Activated CD4-positive, alpha-beta T cell treated with anti-CD3 and anti-CD28 coated beads for 36 hours (primary cell): ENCODE measurements at places on chromosomes 4 and X. TPM values are rescaled to one million over a fixed set of nuclear protein-coding genes. Genes with fewer than 3 reads are reported as not detected.

GRCh38 chr4:19982556-19982955 is 269.1 kb upstream of the SLIT2 start:
- DNase-seq: no peak
- H3K27ac ChIP-seq: no peak overlapping the region
- no peaks in the 10 kb centered on the region for H3K36me3 ChIP-seq
- H3K4me3 ChIP-seq: no peak overlapping the region
- no peaks in the 10 kb centered on the region for H3K4me1 ChIP-seq

- H3K4me3 ChIP-seq: no peak overlapping the region
- H3K36me3 ChIP-seq: no peaks in the 10 kb centered on the region
- peaks cover 19% of the 10 kb centered on the region for H3K27me3 ChIP-seq
- no peaks in the 10 kb centered on the region for H3K4me1 ChIP-seq
- no peak overlapping the region for H3K27ac ChIP-seq
Observed at GRCh38 chr4:154506253-154506652, 14.7 kb upstream of the DCHS2 start.

DNA sequence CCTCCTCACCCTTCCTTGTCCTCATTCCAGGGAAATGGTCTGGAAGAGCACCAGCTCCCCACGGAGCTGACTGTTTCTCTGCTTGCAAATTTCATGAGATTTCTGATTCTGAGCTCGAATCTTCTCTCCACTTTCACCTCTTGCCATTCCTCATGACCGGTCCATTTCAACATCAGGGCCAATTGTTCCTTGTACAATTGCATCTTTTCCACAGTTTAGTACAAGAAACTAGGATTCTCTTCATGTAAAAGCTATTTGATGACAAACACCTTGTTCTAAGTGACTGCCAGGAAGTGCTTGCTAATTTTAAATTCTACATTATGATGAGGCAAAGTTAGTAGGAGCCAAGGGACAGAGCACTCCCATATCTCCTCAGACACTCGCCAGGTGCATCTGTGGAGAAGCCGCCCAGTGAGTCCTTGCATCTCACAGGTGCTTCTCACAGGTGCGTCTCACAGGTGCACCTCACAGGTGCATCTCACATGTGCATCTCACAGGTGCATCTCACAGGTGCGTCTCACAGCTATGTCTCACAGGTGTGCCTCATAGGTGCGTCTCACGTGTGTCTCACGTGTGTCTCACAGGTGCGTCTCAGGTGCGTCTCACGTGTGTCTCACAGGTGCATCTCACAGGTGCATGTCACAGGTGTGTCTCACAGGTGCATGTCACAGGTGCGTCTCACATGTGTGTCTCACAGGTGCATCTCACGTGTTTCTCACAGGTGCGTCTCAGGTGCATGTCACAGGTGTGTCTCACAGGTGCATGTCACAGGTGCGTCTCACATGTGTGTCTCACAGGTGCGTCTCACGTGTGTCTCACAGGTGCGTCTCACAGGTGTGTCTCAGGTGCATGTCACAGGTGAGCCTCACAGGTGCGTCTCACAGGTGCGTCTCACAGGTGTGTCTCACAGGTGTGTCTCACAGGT is 3.0 kb upstream of the PDE6B start:
- H3K4me1 ChIP-seq: no peaks in the 10 kb centered on the region
- peaks cover 7% of the 10 kb centered on the region for H3K27me3 ChIP-seq
- H3K36me3 ChIP-seq: no peaks in the 10 kb centered on the region
- no peak for DNase-seq

The MTNR1A gene
- not detected for total RNA-seq

DNA sequence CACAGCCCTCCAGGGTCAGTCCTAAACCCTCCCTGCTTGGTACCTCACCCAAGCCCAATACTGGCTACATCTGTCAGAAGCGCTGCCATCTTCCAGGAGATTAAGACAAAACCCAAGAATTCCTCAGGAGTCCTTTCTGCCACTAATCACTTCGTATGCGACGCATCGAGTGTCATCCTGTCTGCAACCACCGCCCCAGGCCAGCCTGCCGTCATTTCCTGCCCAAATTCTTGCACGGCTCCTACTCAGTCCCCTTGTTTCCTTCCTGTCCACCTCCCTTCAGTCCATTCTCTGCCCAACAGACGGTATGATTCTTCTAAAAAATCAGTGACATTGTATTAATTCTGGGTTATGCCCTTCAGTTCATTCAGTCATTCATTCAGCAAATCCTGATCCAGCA is 113.6 kb downstream of the NFKB1 start:
- peaks cover 79% of the 10 kb centered on the region for H3K4me1 ChIP-seq
- peak overlapping the region; percentile 95 for H3K27ac ChIP-seq
- no peaks in the 10 kb centered on the region for H3K27me3 ChIP-seq
- peak; percentile 40 for DNase-seq
- H3K36me3 ChIP-seq: peaks cover 73% of the 10 kb centered on the region

DNA sequence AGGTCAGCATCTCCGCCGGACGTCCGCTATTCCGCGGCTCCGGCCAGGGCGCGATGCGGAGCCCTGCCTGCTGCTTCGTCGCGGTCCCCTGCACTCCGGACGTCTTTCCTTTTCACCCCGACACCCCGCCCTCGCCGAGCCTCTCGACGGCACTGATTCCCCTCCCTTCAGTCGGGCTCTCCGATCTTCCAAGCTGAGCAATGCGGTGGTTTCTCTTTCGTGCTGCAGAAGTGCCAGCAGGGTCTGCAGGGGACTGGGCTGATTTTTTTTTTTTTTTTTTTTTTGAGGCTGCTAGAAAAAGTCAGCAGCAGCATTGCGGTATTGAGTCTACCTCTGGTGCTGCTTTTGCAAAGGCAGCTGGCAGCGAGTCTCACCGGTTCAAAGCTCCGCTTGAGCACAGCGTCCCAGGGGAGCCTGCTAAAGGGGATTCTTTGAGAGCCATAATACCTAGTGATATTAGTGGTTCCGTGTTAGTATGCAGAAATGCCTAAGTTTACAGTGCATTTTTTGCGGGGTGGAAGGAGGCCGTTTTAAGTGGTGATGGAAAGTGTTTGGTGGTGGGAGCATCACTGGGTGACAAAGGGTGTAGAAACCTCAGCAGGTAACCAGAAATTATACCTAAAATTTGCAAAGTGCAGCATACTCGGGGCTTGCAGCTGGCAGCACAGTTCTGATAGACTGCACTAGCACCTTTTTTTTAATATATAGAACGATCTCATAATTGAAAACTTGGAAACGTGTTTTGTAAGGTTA is 969 bp downstream of the STIM2 start:
- H3K4me3 ChIP-seq: peak overlapping the region; percentile 91
- H3K27me3 ChIP-seq: no peaks in the 10 kb centered on the region
- no peaks in the 10 kb centered on the region for H3K36me3 ChIP-seq
- DNase-seq: peak; percentile 89
- peaks cover 57% of the 10 kb centered on the region for H3K4me1 ChIP-seq

The FHDC1 gene
- 0.09 TPM for total RNA-seq

DNA sequence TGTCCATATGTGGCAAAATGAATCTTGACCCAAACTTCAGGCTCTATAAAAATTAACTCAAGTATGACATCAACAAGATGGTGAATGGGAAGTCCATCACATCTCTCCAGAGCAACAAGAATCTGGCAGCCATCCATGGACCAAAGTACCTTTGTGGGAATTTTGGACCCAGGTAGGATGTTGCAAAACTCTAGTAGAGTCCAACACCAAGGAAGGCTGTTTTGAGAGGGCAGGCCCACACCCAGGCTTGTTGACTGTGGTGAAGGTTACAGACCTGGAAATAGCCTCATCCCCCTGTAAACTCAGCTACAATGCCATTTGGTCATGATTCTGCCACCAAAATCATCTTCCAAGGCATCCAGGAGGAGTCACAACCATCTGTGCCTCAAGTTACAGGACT is 12.9 kb downstream of the DGAT2L6 start:
- DNase-seq: no peak
- no peaks in the 10 kb centered on the region for H3K36me3 ChIP-seq
- no peak overlapping the region for H3K4me3 ChIP-seq

DNA sequence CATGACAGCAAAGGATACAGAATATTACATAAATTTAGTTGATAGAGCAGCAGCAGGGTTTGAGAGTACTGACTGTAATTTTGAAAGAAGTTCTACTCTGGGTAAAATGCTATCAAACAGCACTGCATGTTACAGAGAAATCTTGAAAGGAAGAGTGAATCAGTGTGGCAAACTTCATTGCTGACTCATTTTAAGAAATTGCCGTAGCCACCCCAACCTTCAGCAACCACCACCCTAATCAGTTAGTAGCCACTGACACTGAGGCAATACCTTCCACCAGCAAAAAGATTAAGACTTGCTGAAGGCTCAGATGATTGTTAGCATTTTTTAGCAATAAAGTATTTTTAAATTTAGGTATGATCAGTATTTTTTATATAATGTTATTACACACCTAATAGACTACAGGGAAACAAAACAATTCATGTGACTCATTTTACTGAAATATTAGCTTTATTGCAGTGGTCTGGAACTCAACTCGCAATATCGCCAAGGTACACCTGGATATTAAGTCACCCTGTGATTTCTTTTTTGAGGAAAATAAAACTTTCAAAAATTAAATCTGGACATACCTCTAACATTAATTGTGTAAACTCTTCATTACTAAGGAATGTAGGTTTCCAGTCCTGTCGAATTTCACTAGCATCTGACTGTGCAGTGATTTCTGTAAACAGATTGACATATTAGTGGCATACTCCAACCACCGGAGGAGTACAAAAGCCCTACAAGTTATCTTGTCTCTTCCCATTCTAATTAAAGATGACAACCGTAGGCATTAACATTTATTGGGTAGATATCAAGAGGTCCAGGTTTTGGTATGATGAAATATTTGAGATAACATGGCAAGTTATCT is 71.1 kb downstream of the CLOCK start:
- H3K4me3 ChIP-seq: no peak overlapping the region
- H3K27ac ChIP-seq: no peak overlapping the region
- peaks cover 23% of the 10 kb centered on the region for H3K36me3 ChIP-seq
- no peaks in the 10 kb centered on the region for H3K27me3 ChIP-seq
- peak; percentile 26 for DNase-seq
- peaks cover 7% of the 10 kb centered on the region for H3K4me1 ChIP-seq

The GNRHR gene
- total RNA-seq: not detected

GRCh38 chr4:95835672-95836071 is 4.2 kb upstream of the PDHA2 start:
- H3K4me1 ChIP-seq: no peaks in the 10 kb centered on the region
- H3K27me3 ChIP-seq: no peaks in the 10 kb centered on the region
- peak; percentile 8 for DNase-seq
- H3K27ac ChIP-seq: no peak overlapping the region
- H3K4me3 ChIP-seq: no peak overlapping the region
- H3K36me3 ChIP-seq: no peaks in the 10 kb centered on the region

DNA sequence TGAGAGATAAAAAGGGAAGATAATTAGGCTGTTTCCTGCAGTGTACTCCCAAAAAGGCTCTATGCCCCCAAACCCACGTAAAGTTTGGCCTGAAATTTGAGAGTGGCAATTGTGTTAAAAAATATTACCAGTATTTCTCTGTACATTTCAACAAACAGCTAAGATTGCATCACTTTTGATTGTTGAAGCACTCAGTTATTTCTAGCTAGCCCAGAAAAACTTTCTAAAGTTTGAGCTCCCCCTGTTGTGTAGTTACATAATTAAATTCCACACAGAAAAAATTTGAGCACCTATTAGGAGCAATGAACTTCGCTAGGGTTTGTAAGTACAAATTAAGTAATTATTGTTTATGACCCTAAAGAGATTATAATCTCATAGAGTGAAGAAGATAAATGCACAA is 109.4 kb downstream of the DLG3 start:
- H3K4me1 ChIP-seq: peaks cover 10% of the 10 kb centered on the region
- H3K36me3 ChIP-seq: no peaks in the 10 kb centered on the region
- peaks cover 2% of the 10 kb centered on the region for H3K27me3 ChIP-seq
- no peak overlapping the region for H3K4me3 ChIP-seq

The C4orf50 gene
- total RNA-seq: 0.05 TPM

The PAK3 gene
- 0.37 TPM for total RNA-seq

GRCh38 chr4:16672421-16672820 is 226.0 kb downstream of the LDB2 start:
- no peaks in the 10 kb centered on the region for H3K4me1 ChIP-seq
- H3K27ac ChIP-seq: no peak overlapping the region
- no peak overlapping the region for H3K4me3 ChIP-seq
- no peaks in the 10 kb centered on the region for H3K36me3 ChIP-seq

DNA sequence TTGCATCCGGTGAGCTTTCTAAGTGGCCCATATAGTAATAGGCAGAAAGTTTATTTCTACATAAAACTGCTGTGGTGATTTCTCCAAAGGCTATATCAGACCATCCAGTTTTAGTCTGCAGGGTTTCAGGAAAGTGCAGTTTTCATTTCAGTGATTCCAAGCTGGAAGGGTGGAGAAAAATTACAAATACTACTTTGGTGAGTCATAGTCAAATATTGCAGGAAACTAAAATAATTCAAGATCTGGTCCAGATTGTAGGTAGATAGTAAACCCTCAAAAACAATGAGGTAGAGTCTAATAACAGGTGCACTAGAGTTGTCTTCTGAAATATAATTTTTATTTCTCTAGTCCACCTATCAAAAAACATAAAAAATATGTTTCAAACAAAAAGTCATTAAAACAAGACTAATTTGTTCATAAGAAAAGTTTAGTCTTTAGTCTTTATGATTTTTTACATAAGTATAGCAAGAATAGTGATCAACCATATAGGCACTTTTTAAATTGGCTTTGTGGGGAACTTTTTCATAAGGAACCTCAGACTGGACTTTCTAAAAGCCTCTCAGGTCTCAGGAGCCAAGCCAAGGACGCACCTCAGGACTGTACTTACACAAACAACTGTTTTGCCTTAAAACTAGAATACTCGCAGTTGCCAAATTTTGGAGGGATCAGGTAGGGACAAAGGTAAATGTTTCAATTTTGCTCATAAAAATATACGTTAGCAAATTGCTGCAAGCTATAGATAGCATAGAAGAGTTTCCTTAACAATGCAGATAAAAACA is 101.8 kb upstream of the TLR3 start:
- no peaks in the 10 kb centered on the region for H3K4me1 ChIP-seq
- no peak overlapping the region for H3K4me3 ChIP-seq
- H3K27ac ChIP-seq: no peak overlapping the region
- no peak for DNase-seq
- H3K27me3 ChIP-seq: peaks cover 6% of the 10 kb centered on the region

- no peak overlapping the region for H3K4me3 ChIP-seq
- H3K4me1 ChIP-seq: peaks cover 36% of the 10 kb centered on the region
- no peak for DNase-seq
- H3K27me3 ChIP-seq: no peaks in the 10 kb centered on the region
Observed at GRCh38 chrX:19639056-19639455, 123.7 kb upstream of the MAP3K15 start.

The KLKB1 gene
- not detected for total RNA-seq

GRCh38 chr4:55336138-55337034 is 9.7 kb upstream of the SRD5A3 start:
- H3K27ac ChIP-seq: peak overlapping the region; percentile 68
- no peaks in the 10 kb centered on the region for H3K27me3 ChIP-seq
- H3K4me3 ChIP-seq: no peak overlapping the region

GRCh38 chrX:132226169-132226568 is 6.9 kb upstream of the RAP2C start:
- H3K27me3 ChIP-seq: no peaks in the 10 kb centered on the region
- H3K36me3 ChIP-seq: no peaks in the 10 kb centered on the region
- no peak overlapping the region for H3K27ac ChIP-seq
- no peak for DNase-seq
- H3K4me1 ChIP-seq: peaks cover 21% of the 10 kb centered on the region
- no peak overlapping the region for H3K4me3 ChIP-seq
